ENCODE measurements at places on chromosomes 2 and 18.
A peak's percentile ranks its signal among the peaks of the same experiment; 100 is the strongest.

- no peak for DNase-seq
Measured at GRCh38 chr2:232398293-232399034, 8.2 kb upstream of the ALPG start.

GRCh38 chr2:168401048-168401556 lies 55.0 kb upstream of the CERS6 start:
- no peak for DNase-seq

DNA sequence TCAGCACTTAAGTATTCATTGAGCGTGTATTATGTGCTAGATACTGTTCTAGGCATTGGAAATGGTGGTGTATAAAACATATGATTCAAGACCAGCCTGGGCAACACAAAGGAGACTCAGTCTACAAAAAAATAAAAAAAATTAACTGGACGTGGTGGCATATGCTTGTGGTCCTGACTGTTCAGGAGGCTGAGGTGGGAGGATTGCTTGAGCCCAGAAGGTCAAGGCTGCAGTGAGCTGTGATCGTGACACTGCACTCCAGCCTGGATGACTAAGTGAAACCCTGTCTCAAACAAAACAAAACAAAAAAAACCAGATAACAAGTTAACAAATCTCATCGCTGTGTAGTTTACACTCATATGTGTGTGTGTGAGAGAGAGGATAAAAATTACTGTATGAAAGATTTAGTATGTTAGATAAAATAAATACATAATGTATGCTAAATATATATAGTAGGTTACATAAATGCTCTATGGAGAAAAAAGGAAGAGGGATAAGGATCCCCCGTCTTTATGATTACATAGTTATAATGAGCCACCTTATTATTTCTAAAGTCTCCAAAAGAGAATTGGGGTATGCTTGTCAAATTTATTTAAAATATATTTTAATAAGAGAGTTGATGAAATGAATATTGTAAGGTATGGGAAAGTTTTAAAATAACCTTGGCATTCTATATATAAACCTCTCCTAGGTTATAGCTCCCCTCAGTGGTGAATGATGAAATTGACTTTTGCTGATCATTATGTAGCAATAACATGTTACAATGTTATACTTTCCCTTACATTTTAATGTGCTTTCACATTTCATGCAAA lies 69.2 kb downstream of the EHBP1 start:
- no peak for DNase-seq

DNA sequence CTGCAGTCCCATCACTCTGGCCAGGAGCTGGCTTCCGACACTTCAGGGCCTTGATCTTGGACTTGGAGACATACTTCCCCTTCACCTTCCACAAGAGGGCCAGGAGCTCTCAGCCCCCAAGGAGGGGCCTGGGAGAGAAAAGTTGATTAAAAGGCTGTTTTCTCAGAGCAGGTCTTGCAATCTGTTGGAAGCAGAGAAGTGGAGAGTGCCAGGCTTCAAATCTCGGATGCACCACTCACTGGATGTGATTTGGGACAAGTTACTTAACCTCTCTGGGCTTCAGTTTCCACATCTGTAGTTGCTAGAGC lies 255.3 kb downstream of the CYP26B1 start:
- no peak for DNase-seq

- DNase-seq: no peak
Measured at GRCh38 chr18:32422201-32422600, 48.5 kb downstream of the GAREM1 start.

GRCh38 chr18:79748321-79749180 lies 49.2 kb upstream of the KCNG2 start:
- DNase-seq: no peak

DNA sequence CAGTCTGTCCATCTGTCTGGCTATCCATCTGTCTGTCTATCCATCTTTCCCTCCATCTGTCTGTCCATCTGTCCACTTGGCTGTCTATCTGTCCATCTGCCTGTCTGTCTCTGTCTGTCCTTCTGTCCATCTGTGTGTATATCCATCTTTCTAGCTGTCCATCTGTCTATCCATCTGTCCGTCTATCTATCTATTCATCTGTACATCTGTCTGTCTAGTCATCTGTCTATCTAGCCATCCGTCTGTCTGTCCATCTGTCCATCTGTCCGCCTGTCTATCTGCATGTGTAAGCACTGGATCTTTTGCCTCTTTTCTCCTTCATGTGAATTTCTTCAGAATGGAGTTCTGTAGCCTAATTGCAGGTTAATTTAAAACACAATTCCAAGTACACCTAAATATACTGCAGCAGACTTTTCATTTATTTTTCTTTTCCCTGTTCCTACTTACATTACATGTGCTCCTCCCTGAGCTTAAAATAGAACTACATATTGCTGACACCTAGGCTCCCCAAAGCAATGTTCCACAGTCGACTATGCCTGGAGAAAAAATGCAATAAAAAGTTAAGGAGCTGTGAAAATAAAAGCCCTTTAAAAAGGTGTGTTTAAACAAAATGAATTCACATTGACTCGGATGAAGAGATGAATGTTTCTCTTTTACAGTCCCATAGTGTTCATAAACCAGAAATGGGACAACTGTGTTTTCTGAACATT lies 37.4 kb upstream of the TXNDC2 start:
- no peak for DNase-seq

DNA sequence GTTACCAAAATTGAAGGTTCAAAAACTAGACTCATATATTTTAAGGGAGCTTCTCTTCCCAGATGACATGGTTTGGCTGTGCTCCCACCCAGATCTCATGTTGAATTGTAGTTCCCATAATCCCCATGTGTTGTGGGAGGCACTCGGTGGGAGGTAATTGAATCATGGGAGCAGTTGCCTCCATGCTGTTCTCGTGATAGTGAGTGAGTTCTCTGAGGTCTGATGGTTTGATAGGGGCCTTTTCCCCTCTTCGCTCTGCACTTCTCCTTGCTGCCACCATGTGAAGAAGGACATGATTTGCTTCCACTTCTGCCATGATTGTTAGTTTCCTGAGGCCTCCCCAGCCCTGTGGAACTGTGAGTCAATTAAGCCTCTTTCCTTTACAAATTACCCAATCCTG lies 140.1 kb downstream of the MAIP1 start:
- DNase-seq: no peak

DNA sequence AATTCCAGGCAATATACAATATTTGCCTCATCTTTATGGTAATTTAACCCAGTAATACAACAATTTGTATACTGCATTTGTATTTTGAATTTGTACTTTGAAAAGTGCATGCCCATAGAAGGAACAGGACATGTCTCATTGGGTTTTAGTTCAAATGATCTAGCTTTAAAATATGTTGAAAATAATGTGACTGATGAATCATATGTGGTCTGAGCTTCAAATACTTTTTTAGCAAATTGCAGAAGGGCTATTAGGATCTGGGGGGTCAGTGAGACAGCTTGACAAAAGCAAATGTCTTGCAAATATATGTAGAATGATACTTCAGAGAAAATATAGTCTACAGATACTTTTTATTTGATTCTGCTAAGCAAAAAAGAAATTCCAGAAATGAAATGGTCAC lies 248.9 kb downstream of the DCC start:
- no peak for DNase-seq

GRCh38 chr2:127590386-127591190 lies 55.1 kb downstream of the MYO7B start:
- no peak for DNase-seq

DNA sequence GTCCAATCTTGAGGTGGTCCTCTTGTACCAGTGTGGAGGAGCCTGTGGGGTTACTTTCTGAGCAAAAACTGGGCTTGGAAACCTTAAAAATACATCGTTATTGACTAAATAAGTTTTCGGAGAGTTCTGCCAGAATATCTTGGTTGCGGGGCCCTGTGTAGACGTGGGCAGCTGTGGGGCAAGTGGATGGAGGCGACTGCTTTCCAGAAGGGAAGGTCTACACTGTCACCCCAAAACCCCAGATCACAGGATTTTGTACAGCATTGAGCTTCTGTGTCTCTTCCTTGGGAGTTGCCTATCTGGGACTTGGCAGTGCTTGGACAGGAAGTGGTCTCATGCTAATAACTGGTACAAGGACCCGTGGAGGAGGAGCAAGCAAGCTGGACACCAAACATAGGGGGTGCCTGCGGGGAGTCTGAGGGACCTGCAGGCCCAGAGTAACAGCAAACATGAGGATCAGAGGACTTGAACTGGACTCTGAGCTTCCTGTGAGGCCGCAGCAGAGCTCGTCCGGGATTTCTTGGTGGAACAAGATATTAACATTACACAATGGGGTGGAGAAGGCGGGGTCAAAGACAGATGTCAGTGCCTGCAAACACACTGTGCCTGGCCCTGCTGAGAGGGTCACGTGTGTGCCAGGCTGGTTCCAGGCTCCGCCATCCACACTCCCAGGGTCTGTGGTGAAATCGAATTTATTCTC lies 48.0 kb upstream of the CTLA4 start:
- no peak for DNase-seq

DNA sequence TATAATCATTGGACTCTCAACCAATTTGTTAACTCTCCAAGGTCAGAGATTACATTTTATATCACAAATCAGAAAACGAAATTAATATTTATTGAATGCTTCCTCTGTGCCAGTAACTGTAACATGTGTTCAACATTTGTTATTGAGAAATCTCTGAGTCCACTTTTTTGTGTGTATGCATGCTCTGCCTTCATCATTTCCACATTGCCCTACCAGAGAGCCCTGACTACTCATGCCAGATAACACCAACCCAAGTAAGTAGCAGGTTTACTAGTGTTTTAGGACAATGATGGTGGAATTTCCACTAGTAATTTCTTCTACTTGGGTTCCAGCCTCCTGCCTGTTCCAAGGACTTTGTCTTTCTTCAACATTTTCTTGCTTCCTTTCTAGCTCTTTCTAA lies 14.2 kb upstream of the FAP start:
- DNase-seq: no peak

DNA sequence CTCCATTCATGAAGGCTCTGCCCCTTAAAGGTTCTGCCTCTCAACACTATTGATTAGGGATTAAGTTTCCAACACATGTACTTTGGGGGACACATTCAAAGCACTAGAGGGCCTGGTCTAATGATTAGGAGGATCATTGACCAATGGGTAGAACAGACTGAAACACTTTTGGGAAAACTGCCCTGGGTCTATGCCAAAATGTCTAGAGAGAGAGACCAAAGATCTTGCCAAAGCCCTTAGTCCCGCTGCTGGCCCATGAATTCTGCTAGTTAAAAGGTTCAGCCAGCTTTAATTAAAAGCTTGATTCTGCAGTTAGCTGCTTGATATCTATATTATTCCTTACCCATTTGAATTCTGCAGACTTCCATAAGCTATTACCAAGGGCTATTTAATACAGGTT lies 613.2 kb downstream of the SLC4A3 start:
- no peak for DNase-seq

- no peak for DNase-seq
Measured at GRCh38 chr18:51025512-51025911, 4.5 kb upstream of the SMAD4 start.

DNA sequence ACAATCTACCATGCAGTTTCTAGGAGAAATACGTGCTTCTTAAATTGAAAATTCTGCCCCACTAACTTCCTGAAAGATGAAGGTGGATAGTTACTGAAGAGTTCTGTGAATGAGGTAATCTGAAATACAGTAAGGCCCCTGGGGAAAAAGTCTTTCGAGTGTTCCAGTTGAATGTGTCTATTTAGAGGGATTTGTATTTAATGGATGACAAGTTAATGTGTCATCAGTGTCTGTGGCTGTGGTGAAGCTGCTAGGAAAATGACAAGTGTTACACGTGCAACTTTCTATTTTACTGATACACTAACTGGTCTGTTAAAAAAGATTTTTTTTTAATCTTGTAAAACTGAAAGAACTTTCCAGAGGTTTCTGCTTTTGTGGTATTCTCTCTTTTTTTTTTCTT lies 384.6 kb downstream of the STK39 start:
- no peak for DNase-seq

- no peak for DNase-seq
Measured at GRCh38 chr2:13230221-13230620, 513.5 kb downstream of the TRIB2 start.

GRCh38 chr2:142040556-142040955 lies 90.3 kb downstream of the LRP1B start:
- DNase-seq: no peak

DNA sequence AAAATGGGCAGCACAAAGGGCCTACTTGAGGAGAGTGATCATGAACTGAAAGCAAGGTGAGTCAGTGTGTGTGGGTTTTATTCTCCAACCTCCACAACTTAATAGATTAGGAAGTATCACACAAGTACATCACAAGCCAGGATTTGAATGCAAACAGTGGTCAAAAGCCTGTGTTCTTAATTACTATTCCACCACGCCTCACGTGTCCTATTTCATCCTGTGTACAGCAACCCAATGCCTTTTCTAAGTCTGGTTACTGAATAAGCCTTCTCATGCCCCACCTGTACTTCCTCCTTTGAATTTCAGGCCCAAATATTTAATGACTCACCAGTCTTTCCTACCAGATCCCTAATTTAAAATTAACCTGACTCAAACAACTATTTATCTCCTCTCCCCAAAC lies 755.7 kb upstream of the SLC8A1 start:
- DNase-seq: no peak

GRCh38 chr2:10342245-10342951 lies 39.7 kb downstream of the HPCAL1 start:
- no peak for DNase-seq

DNA sequence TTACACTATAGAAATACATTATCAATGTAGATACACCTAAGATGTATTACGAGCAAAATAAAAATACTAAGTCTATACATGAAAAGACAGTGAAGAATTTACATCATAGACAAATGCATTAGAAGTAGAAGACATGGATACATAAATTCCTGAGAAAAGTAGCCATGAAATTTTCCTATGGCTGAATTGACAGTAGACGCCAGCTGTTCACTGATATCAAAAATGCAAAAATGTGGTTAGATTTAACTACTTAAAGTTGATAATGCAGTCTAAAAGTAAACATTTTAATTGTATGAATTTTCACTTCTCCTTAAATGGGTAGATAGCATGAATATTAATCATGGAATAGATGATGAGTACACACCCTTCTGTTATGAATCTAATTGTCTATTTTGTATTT lies 350.9 kb downstream of the ARHGAP15 start:
- DNase-seq: no peak

DNA sequence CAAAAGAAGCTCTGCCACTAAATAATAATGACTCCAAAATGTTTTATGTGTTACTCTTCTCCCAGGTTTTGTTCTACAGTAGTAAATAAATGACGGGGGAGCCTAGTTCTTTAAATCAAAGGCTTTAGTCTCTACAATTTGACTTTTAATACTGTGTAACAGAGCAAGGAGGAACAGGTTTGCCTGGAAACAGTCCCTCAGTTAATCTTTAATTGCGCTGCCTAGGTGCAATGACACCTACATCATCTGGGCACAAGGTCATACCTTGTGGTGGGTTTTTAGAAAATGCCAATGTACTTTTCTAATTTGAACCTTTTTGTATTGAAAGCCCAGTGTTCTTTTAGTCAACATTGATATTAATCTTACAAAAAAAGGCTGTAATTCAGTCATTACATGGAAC lies 287.3 kb upstream of the SETBP1 start:
- no peak for DNase-seq

- peak; percentile 96 for DNase-seq
Measured at GRCh38 chr2:171434013-171434989, at the start of gene DCAF17. Gene DCAF17, plus strand, starts transcription at chr2:171434226. Its CDS starts 352 bp downstream, at chr2:171434578.

GRCh38 chr2:234932591-234933168 lies 19.1 kb upstream of the SH3BP4 start:
- DNase-seq: no peak

GRCh38 chr2:144429396-144430112 lies 90.4 kb downstream of the ZEB2 start:
- no peak for DNase-seq

GRCh38 chr2:181374781-181375675 lies 82.2 kb upstream of the ITGA4 start:
- no peak for DNase-seq

- no peak for DNase-seq
Measured at GRCh38 chr2:97714084-97714949, 941 bp downstream of the ZAP70 start.
